ENCODE measurements at places on chromosomes 7 and 10. TPM values are rescaled to one million over a fixed set of nuclear protein-coding genes. Genes with fewer than 3 reads are reported as not detected.

PIP4K2A gene
- total RNA-seq, result 56.6 TPM

CYP2C8 gene
- 0.33 TPM for total RNA-seq

CRPPA gene
- 1.2 TPM for total RNA-seq

SEMA3E gene
- 6.8 TPM for total RNA-seq

PLXNA4 gene
- 3.6 TPM for total RNA-seq

POLR2J gene
- total RNA-seq, result 29.4 TPM

MRLN gene
- not detected for total RNA-seq

PPP1R3A gene
- not detected for total RNA-seq

HOXA9 gene
- 0.15 TPM for total RNA-seq

JCAD gene
- 2.0 TPM for total RNA-seq

ANKRD7 gene
- 3.8 TPM for total RNA-seq

TBL2 gene
- 135 TPM for total RNA-seq

IFIT1B gene
- not detected for total RNA-seq

PARD3 gene
- total RNA-seq, result 36.8 TPM

RBM28 gene
- total RNA-seq, result 11.4 TPM

ACTR3C gene
- total RNA-seq, result under 0.01 TPM

GPR15LG gene
- not detected for total RNA-seq

UPK3BL2 gene
- 1.9 TPM for total RNA-seq

GRM3 gene
- not detected for total RNA-seq

ABCB1 gene
- 10.5 TPM for total RNA-seq

FEZF1 gene
- not detected for total RNA-seq

ARL4A gene
- total RNA-seq, result 32.7 TPM

TNKS2 gene
- total RNA-seq, result 56.0 TPM

GPC2 gene
- total RNA-seq, result 2.6 TPM

H2BK1 gene
- total RNA-seq, result not detected

TMEM106B gene
- total RNA-seq, result 61.8 TPM

SNCG gene
- total RNA-seq, result 8.8 TPM

PRF1 gene
- not detected for total RNA-seq

ADRA2A gene
- not detected for total RNA-seq

FANK1 gene
- total RNA-seq, result 1.3 TPM

FAM131B gene
- total RNA-seq, result 3.9 TPM

ANKRD22 gene
- total RNA-seq, result not detected

VGF gene
- total RNA-seq, result 0.87 TPM

GPAM gene
- total RNA-seq, result 13.5 TPM

ALOX5 gene
- total RNA-seq, result not detected

TDRD1 gene
- 0.50 TPM for total RNA-seq

OPN1SW gene
- total RNA-seq, result not detected

PCBD1 gene
- 59.7 TPM for total RNA-seq

BMPER gene
- total RNA-seq, result 11.2 TPM

MBLAC1 gene
- total RNA-seq, result 2.5 TPM

ZNF92 gene
- 4.1 TPM for total RNA-seq

ATXN7L1 gene
- total RNA-seq, result 11.3 TPM

PNLIP gene
- total RNA-seq, result not detected

CALHM1 gene
- not detected for total RNA-seq

RSPH10B gene
- total RNA-seq, result 0.50 TPM

TMEM196 gene
- total RNA-seq, result not detected

CALML3 gene
- not detected for total RNA-seq

ENO4 gene
- 0.29 TPM for total RNA-seq

ABCA13 gene
- total RNA-seq, result 2.5 TPM

Measured in smooth muscle cell of trachea (primary cell).